ENCODE measurements at places on chromosomes 11 and 22.

DNA sequence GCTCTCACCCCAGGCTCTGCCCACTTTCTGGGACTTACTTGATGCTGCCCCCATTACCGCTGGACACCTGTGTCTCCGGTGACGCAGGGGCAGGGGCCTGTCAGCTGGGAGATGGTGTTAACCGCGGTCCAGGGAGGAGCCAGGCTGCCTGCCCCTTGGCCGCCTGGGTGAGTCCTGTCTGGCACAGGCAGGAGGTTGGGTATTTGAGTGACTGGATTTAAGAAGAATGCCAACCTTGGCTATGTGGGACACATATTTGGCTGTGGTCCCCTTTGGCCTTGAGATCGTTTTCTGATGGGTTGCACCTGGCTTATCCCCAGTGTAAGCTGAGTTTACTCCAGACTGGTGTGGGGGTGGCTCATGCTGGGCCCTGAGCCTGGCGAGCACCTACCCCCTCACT lies 2.5 kb downstream of the MUC6 start:
- DNase-seq, result no peak

- DNase-seq, result no peak
These were observed 110.4 kb upstream of the CSNK2A3 start for GRCh38 chr11:11463405-11463804.

- DNase-seq, result no peak
These were observed 255.9 kb downstream of the FAT3 start for GRCh38 chr11:92480499-92480898.

DNA sequence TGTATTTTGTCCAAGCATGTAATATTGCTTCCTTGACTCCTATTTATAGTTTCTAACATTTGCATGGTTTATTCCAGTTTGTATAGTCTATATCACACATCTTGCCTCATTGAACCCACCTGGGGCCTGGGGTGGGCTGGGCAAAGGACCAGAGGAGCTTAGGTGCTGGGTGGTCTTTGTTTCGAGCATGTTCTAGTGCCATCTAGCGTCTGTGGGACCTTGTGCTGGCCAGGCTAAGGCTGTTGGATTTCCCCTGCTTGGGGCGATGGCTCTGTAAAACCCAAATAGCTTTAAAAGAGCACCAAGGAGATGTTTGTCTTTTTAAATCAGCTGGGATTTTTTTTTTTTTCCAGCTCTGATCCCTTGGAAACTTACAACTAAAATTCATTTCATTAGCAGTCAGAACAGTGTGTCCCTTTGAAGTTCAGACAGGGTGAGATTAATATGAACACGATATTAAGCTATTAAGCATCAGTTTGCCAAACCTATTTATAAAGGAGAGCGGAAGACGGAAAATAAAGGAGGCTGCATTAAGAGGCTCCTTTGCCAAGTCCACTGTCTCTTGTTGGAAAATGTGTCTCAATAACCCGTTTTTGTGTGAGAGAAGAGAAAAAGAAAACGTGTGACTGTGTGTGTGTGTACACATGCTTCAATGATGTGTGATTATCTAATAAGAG lies 157.4 kb downstream of the COMMD9 start:
- no peak for DNase-seq

- no peak for DNase-seq
These were observed 86.9 kb upstream of the IGLL5 start for GRCh38 chr22:22800716-22801115.

- DNase-seq, result no peak
These were observed 5.9 kb downstream of the TP53AIP1 start for GRCh38 chr11:128936606-128937251.

- no peak for DNase-seq
These were observed 102.7 kb downstream of the COMMD9 start for GRCh38 chr11:36186340-36187175.

DNA sequence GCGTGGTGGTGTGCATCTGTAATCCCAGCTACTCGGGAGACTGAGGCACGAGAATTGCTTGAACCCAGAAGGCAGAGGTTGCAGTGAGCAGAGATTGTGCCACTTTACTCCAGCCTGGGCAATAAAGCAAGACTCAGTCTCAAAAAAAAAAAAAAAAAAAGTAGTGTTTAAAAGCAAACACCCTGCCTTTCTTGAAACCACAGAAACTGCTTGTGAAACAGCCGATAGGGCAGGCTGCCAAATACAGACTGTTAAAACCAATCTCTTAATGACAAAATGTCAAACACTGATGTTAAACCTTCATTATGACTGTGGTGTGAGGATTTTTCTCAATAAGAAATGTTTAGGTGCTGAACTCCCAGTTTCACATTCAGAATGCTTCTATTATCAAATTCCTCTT lies 27.3 kb downstream of the MARK2 start:
- peak; percentile 73 for DNase-seq

DNA sequence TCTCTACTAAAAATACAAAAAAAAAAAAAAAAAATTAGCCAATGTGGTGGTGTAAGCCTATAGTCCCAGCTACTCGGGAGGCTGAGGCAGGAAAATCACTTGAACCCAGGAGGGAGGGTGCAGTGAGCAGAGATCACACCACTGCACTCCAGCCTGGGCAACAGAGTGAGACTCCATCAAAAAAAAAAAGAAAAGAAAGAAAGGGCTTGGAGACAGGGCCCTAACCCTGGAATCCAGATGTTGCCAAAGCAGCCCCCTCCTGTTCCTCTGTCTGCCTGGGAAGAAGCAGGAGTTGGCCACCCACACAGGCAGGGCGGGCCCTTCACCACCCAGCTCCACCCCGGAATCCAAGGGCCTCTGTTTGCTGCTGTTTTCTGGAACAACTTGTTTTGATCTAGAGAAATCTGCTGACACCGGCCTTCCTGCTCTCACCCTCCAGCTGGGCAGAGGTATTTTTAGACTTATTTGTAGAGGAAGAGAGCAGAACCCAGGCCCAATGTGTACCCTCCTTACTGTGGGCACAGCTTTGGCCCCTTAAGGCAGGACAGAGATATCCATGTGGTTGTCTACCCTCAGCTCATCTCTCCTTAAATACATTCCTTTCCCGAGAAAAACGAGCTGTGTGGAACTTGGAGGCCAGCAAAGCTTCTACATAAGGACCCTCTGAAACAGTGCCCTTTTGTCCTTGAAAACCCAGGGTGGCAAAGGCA lies 2.7 kb upstream of the NEAT1 start:
- DNase-seq, result peak; percentile 40

GRCh38 chr11:120643284-120643683 lies 131.7 kb downstream of the GRIK4 start:
- no peak for DNase-seq

- DNase-seq, result no peak
These were observed 21.8 kb upstream of the TMEM86A start for GRCh38 chr11:18676803-18677202.

DNA sequence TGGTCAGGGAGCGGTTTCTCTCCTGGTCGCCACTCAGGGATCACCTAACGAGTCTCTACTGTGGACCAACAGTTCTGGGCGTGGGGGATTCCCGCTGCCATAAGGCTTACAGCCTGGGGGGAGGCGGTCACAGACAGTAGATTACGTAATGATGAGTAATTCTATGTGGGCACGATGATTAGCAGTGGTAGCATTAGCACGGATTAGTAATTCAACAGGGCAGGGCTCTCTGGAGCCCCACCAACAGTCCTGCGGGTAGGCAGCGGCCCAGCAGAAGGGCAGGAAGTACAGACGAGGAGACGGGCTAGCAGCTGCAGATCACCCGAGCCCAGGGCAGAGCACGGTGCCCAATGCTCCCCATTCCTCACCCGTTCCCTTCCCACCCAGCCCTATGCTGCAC lies 3.6 kb downstream of the SHISAL1 start:
- no peak for DNase-seq

- DNase-seq, result no peak
These were observed 1.2 kb downstream of the DPAGT1 start for GRCh38 chr11:119100246-119100970.

DNA sequence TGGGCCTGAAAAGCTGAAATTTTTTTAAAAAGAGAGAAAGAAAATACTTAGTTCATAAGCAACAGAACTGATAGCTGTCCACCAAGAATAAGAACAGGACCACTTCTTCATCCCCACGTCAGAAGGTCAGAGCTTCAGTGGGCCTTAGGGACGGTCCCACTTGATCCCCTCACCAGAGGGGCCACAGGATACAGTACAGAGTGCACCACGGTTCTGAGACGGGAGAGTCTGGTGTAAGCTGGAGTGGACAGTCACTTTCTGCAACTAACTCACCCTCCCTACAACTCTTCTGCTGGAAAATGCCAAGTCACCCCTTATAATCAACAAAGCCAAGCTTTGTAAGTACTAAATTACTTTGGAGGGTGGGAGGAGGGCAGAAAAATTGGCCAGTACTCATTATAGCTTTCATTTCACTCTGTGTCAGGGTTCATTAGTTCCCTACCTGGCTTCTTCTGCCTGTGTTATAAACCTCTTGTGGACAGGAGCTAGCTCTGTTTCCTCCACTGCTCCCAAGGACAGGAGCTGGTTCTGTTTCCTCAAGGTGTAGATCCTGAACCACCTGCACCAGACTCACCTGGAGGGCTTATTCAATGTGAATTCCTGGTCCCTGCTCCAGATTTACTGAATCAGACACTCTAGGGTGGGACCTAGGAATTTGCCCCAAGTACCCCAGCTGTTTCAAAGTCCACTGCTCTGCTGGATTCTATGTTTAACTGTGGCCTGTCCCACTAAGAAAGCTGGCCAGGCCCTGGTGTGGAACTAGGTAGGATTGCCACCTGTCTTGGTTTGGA lies 39.6 kb downstream of the SCGB1A1 start:
- DNase-seq, result no peak

- no peak for DNase-seq
These were observed 166.0 kb upstream of the RASSF10 start for GRCh38 chr11:12842933-12843636.

DNA sequence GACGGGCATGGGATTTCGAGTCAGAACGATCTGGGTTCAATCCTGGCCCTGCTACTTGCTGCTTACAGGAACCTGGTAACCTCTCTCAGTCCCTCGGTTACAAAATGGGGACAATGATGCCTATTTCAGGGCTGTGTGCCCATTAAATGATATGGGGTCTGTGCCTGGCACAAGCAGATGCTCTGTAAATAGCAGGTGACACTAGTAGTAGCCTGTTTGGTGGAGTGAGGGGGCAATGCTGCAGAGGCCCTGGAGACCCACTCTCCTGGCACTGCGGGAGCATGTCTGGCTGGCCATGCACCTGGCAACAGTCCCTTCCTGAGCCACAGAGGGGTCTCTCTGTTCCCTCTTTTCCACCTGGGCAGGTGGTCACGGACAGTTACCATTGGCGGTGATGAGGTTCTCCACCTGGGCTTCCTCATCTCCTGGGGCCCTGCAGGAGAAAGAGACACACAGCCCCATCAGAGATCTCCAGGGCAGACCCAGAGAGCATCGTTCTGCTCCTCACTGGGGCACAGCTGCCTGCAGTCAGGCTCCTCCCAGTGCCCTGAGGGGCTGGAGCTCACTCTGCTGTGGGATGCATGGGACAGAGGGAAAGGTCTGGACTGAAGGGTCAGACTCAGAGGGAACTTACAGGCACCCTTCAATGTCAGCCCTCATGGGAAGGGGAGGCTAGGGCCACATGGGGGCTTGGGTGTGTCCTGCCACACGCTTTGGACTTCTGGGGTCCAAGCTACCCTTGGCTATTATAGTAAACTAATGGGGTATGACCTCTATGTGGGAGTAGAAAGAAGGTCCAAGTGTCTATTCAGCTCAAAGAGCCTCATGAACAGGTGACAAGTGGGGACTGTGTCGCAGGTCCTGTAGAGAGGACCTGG lies 15.6 kb upstream of the FXYD2 start:
- DNase-seq, result no peak

DNA sequence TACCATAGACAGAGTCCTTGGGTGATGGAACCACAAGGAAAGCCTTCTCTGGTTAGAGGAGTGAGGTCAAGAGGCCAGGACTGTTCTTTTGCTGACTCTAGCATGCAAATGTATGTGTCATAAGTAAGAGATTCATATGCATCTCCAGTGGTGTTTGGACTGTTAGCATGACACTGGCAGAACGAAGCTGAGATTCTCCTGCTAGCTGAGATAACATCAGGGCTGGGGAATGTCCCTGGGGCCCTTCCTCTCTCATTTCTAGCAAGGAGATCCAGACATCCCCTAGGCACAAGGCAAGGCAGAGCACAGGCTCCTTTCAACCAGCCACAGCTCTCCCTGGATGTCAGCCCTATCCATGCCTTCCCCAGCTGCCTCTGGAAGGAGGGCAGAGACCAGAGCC lies 711.3 kb downstream of the OPCML start:
- DNase-seq, result no peak

DNA sequence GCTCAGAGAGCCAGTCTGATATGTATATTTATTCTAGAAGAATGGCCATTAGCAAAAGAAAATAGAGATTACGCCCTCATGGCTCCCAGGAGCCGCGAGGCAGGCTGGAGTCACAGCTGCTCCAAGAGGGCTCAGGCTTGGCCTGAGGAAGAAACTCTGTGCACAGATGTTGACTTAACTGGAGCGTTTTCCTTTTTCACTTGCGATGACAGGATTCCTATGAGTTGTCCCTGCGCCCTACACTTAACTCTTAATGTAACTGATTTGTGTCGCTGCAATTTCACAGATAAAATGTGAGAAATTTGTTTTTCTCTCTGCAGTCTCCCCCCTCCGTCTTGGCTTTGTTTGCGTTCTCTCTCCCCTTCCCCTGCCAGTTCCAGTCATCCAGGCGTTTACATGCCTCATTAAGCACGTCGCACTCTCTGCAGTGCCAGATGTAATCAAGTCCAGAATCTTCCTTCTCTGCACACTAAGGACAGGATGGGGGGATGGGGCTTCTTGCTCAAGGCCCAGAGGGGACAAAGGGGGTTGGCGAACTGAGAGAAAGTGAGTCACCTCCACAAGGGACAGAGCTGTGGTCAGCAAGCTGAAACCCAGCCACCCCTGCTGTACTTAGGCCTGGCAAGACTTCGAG lies 1060.1 kb downstream of the NTM start:
- DNase-seq, result no peak

GRCh38 chr11:73445980-73446379 lies 69.8 kb downstream of the RELT start:
- DNase-seq, result no peak

DNA sequence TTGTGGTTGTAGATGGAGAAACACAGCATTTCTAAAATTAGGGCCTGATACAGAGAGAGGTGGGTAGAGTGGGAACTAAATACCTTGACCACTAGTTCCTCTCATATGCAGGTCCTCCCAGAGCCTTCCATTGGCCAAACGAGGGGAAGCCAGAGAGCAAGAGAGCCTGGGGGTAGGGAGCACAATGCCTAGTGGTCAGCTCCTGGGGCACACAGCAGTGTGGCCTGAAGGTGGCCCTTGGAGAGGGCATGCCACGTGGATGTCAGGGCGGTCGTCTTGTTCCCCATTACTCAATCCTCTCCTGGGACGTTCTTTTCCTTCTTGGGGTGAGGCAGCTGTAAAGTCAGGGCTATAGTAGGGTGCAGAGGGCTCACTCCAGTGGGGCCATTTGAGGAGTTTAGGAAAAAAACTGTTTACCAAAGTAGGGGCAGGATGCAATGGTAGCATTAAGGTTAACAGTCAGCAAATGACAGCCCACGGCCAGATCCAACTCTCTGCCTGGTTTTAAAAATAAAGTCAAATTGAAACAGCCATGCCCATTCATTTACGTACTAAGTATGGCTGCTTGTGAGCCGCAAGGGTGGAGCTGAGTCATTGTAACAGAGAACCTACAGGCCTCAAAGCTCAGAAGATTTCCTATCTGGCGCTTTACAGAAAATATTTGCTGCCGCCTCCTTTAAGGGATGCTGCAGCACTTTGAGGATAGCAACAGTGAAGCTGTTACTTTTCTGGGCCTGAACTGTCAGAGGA lies 7.6 kb downstream of the MYO18B start:
- DNase-seq, result peak; percentile 22

Measured in stimulated activated CD4-positive, alpha-beta T cell treated with anti-CD3 and anti-CD28 coated beads, Interleukin-4, amount 100 ng/mL, for 48 hours (primary cell).